RWPE1 (cell line): ENCODE measurements at places on chromosomes 11 and 22.

DNA sequence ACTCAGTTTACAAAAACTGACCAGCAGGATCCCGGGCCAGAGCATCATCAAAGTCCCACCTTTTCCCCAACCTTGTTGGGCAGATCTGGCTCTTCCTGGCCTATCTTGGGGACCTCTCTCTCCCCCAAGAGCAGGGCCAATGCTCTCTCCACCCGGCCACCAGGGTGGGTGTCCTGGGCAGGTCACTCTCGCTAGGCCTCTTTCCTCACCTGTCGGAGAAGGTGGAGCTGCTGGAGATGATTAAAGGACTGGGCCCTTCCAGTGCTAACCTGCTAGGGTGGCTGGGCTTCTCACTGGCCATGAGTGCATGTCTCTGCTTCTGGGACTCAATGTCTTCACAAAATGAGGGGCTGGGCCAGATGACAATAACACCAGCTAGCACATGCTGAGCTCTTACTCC lies 2.9 kb upstream of the CAPN5 start:
- DNase-seq = no peak

- no peak for DNase-seq
Measured at GRCh38 chr11:2270322-2271076, at the start of gene ASCL2. TSS of gene ASCL2 (minus strand) at chr11:2270588. CDS start at chr11:2270332, 256 bp downstream.

- no peak for DNase-seq
Measured at GRCh38 chr11:96132437-96132836, 208.5 kb upstream of the MTMR2 start.

GRCh38 chr11:45647329-45647728 lies 18.1 kb downstream of the CHST1 start:
- DNase-seq = no peak

DNA sequence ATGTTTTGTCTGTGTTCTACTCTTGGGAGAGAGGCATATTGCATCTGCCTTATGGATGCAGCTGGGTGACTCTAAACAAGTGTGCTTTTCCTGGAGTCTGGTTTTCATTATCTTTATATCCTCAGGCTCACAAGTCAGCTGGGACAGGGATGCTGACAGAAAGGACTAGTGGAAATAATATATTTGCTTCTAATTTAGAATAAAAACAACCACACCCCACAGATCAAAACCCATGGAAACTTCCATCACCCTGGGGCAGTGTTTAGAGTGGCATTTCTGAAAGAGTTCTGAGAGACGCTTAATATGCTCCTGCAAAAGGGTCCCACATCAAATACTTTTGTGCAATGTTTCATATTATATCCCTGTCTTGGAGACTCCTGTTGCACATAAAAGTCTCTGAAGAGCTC lies 20.8 kb downstream of the KCNE3 start:
- DNase-seq = no peak
